ENCODE measurements at places on chromosomes 7 and 10.
A peak's percentile ranks its signal among the peaks of the same experiment; 100 is the strongest.

GRCh38 chr10:90424730-90425129, 433.1 kb downstream of the HTR7 start:
- DNase-seq: no peak

- no peak for DNase-seq
Observed at GRCh38 chr10:78416031-78417011, 382.7 kb downstream of the RPS24 start.

GRCh38 chr10:89645742-89646172, 715 bp upstream of the PANK1 start:
- DNase-seq: no peak

- DNase-seq: no peak
Observed at GRCh38 chr7:132240262-132240661, 336.0 kb downstream of the PLXNA4 start.

DNA sequence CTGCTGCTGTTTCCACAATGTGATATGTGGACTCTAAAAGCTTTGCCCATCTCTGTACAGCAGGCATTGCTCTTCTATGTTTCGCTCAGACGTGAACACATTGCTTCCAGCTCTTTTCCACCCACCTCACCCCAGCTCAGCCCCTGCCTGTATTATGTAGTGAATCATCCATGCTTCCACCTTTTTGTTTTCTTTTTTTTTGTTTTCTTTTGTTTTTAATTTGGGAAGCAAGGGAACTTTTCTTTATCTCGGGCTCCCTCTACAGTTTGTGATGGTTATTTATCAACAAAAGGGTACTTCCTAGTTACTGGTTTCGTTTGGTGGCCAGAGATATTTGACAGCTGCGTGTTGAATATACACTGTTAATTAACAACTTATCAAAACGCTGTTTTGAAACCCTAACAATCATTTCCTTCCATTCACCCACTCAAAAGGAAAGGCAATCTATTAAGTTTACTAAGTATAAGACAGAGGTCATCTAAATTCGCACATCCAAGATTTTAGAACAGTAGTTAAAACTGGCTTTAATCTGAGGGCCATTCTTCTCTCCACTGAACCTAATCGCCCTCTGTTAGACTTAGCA, 127.9 kb upstream of the STK17A start:
- DNase-seq: peak; percentile 19

GRCh38 chr10:75030371-75030770, 81.1 kb upstream of the SAMD8 start:
- DNase-seq: no peak

DNA sequence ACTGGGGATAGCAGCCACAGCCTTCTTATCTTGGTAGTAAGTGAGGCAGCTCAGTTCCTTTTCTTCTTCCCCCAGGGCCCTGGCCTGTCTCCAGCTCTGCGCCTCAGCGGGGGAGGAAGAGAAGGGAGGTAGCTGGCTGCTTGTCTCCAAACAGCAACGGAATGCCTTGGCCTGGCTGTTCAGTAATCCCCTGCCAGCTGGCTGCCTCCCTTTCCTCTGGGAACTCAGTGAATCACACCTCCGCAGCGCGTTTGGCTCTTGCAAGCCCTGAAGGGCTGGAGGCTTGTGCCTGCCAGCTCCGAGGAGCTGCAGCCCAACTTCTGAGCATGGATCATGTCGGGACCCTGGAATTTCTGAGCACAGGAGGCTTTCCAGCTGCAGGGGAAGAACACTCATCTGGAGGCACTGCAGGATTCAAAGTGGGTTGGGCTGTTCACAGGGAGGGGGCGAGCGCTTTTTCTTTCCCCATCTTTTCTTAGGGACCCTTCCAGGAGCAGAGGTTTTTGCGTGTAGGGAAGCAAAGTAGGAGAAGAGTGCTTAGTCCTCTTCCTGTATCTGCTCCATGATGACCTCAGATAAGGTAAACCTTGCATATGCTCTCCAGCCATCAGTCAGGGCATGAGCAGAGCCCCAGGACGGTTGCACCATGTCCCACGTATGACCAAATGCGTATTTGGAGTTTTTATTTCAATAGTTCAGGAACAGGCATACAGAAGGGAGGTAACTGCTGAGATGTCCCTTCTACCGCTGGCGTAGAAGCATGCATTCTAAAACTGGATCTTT, 253.2 kb upstream of the INHBA start:
- no peak for DNase-seq

DNA sequence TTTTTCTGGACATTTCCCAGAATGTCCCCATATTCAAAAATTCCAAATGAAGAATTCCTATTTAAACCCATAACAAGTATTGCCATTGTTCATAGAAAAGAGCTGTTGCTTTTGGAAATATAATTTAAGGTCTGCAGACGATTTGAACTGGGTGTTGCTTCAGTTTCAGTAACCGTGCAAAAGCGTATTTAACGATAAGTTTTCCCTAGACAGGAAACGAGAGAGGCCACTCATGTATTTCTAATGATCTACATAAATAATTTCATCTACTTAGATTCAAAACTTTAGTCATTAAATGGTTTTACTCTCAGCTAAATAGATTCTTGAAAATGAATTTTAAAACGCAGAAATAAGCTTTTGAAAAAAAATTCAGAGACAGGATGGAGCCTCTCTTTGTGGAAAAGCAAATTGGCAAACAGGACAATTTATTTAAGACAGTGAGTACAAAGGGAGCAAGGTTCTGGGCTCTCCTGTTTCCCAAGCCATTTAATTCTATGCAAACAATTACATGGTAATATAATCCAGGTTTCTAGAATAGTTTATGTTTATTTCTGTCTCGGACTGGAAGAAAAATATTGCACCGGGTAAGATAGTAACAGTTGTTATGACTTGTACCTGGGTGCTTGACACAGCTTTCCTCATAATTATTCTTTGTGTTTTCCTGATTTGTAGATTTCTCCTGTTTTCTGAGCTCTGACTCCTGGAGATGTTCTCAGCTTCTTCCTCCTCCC, 263.0 kb downstream of the BAMBI start:
- DNase-seq: no peak

GRCh38 chr7:55127135-55127551, 108.3 kb downstream of the EGFR start:
- no peak for DNase-seq
